ENCODE measurements at places on chromosomes 3 and 15.

- DNase-seq, result no peak
Measured at GRCh38 chr3:23834082-23834870, 28.5 kb downstream of the UBE2E1 start.

GRCh38 chr3:44885618-44886017, 11.2 kb downstream of the TGM4 start:
- no peak for DNase-seq

- DNase-seq, result no peak
Measured at GRCh38 chr15:49023354-49023753, 22.9 kb downstream of the SECISBP2L start.

- DNase-seq, result peak; percentile 14
Measured at GRCh38 chr15:98927022-98927421, 80.6 kb downstream of the PGPEP1L start.

- DNase-seq, result no peak
Measured at GRCh38 chr15:80601256-80601655, 93.9 kb upstream of the ABHD17C start.

- DNase-seq, result no peak
Measured at GRCh38 chr3:113791381-113791780, 44.5 kb downstream of the ATP6V1A start.

DNA sequence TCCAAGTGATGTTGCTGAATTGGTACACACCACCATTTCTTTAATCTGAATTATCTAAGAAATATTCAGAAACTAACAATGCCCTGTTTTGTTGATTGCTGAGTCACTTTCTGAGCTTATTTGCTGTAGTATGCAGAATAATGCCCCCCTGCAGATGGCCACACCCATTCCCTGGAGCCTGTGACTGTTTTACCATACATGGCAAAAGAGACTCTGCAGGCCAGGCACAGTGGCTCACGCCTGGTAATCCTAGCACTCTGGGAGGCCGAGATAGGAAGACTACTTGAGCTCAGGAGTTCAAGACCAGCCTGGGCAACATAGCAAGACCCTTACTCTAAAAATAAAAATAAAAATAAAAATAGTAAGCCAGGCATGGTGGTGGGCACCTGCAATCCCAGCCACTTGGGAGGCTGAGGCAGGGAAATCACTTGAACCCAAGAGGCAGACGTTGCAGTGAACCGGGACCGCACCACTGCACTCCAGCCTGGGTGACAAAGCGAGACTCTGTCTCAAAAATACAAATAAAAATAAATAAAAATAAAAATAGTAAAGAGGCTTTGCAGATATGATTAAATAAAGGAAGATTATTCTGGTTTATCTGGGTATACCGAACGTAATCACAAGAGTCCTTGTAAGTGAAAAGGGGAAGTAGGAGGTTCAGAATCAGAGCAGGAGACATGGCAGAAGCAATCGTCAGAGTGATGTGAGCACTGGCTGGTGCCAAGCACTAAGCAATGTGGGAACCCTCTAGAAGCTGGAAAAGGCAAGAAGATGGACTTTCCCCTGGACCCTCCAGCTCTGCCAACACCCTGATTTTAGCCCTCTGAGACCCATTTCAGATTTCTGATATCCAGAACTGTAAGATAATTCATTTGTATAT, 19.0 kb downstream of the PCYT1A start:
- DNase-seq, result peak; percentile 62

DNA sequence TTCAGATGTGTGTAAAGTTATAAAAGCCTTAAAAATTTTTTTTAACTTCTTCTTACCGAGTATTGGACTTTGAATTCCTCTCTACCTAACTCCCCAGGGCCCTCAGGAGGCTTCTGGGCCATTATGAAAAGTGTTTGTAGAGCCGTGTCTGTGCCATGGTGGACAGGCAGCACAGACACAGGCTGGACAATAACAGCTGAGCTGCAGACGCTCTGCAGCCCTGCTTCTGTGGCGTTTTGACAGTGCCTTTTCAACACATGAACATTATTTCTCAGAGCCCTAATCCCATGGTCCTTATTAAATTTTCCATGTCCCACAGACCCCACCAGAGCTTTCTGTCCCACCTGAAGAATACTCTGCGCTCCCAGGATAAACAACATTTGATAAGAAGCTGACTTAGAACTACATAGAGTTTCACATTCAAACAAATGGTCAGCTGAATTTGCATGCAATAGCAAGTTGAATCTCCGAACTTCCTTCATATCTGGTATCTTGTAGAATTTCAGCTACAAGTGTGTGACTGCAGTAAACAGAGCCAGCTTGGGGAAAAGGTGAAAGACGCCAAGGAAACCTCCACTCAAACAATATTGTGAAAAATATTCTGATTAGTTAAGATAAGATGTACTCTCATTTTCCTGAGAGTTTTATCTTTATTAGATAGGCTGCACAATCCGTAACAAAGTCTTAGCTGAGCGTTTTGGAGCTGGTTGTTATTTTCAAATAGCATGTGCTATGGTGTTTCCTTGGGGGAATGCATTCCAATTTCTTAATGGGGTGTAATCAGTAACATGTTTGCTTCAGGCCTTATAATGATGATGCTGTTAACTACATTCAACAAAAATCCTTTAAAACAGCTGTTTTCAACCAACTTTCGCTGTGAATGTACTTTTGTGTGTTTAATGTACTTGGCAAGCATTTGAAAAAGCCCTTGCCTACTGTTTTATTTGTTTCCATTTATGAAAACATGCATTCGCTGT, 378.2 kb downstream of the MECOM start:
- DNase-seq, result no peak

DNA sequence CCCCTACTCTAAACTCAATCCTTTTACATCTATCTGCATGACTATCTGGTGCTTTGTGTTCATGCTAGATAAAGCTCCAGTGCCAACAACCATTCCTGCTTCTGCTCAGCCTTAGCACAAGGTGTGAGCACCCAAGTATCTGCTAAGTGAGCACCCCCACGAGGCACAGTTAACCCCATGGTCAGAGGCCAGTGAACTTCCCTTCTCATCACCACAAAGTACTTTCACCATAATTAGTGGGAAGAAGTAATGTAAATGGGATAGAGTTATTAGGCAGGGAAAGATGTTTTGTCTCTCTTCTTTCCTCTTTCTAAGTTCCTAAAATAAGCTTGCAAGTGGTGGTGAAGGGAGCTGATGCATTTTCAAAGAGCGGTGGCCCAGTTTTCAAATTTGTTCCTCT, 96.4 kb downstream of the ANO10 start:
- DNase-seq, result peak; percentile 65

DNA sequence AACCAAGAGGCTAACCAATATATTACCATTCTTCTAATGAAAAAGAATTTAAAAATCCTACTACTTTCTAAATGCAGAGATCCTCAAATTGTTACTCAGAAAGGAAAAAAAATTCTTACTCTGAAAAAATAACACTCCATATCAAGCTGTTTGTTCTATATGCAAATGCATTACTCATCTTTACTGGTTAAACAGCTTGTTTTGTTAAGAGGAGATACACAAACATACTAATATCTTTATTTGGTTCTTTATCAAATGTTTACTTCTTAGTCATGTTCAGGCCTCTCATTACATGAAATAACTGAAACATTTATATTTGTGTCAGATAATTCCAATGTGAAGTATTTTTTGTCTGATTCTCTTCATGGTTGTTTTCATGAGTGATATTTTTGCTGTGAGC, 146.8 kb downstream of the PCCB start:
- no peak for DNase-seq

Data from inflammatory macrophage (primary cell).